ENCODE measurements at places on chromosomes 16 and 17.

- DNase-seq, result no peak
These were observed 39.3 kb downstream of the TSC2 start for GRCh38 chr16:2086812-2087747.

GRCh38 chr17:81194941-81195901 lies 27.5 kb downstream of the CEP131 start:
- DNase-seq, result no peak

- DNase-seq, result no peak
These were observed 8.8 kb upstream of the CNOT1 start for GRCh38 chr16:58638148-58639036.

DNA sequence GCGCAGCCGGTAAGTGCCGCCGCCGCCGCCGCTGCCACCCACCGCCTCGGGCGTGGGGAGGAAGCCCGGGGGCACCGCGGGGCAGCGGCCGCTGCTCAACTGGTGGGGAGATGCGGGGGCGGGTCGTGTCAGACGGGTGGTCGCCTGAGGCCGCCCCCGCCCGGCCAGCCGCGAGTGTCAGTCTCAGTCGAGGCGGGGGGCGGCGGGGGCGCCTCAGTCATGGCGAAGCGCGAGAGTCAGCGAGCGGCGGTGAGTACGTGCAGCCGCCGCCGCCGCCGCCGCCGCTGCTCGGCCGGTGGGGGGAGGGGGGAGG lies 76.2 kb downstream of the CHD9 start:
- DNase-seq, result no peak

- DNase-seq, result no peak
These were observed 235.7 kb upstream of the AXIN2 start for GRCh38 chr17:65797101-65797500.

DNA sequence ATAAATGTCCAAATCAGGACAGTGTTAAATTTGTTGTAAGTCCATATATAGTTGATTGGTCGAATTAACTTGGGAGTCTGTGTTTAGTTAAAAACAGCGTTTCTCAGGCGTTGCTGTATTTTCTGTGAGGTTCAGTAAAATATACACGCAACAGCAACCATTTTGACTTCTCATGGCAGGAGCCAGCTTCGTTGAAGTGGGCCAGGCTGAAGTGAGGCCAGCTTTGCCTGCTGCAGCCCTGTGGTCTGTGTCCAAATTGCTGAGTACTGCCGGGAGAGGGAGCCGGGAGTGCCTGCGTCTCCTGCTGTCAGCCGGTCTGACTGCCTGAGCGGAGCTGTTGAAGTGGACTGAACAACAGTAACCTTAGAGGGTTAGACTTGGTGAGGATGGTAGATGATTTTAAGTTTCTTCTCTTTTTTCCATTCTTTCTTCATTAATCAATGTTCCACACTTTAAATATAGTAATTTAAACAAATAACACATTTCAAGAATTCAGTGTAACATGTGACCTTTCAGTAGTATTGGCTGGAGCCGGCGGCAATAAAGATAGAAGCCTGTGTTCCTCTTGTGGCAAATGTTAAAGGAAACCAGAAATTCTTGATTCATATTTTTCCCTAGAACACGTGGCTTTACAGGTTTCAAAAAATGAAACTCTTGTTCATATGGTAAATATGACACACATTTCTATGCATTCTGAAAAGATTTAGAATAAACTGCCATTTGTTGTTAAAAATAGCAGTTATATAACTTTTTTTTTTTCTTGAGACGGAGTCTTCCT lies 37.0 kb upstream of the ZNF750 start:
- peak; percentile 85 for DNase-seq

GRCh38 chr16:59108374-59108773 lies 374.3 kb upstream of the GOT2 start:
- no peak for DNase-seq

DNA sequence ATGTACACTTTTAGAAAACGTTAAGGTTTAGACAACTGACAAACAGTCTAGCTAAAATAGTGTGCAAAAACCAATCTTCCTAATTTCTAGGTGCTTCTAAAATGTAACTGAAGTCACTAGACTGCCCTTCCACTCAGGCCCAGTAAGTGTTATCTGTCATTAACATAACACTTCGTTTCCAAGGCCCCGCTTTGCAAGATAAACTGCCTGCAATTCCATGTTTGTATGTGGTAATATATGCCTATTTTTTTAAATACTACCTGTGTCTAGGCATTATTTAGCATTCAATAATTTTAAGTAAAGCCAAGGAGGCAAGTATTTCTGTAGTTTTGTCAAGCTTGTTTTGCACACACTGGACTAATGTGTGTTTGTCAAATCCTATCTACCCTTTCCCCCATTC lies 3.2 kb downstream of the USP32 start:
- DNase-seq, result no peak

DNA sequence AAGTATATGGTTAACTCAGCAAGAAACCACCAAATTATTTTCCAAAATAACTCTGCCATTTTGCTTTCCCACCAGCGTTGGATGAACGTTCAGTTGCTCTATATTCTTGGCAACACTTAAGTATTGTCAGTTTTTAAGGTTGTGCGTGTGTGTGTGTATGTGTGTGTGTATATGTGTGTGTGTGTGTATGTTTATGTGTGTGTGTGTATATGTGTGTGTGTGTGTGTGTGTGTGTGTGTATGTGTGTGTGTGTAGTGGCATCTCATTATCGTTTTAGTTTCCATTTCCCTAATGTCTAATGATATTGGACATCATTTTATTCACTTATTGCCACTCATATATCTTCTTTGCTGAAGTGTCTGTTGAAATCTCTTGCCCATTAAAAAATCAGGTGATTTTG lies 11.2 kb upstream of the SMTNL2 start:
- DNase-seq, result peak; percentile 8

DNA sequence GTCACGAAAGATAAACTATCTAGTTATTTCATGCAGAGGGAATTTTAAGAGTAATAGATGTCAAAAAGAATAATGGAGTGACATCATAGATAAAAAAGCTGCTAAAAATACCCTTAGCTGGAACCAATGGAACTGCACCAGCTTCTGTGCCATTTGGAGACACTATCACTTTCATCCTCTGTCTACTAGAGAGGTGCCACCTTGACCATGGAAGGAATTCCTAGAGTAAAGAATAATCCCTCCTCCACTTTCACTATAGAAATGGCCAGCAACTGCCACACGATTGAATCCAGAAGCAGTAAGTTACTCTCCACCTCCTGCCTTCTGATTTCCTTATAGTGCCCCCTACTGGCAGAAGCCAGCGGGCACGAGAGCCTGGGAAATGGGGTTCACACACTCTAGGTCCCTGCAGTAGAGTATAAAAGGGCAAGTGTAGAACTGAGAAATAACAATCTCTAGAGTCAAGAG lies 2.8 kb upstream of the ALDH3A2 start:
- no peak for DNase-seq

DNA sequence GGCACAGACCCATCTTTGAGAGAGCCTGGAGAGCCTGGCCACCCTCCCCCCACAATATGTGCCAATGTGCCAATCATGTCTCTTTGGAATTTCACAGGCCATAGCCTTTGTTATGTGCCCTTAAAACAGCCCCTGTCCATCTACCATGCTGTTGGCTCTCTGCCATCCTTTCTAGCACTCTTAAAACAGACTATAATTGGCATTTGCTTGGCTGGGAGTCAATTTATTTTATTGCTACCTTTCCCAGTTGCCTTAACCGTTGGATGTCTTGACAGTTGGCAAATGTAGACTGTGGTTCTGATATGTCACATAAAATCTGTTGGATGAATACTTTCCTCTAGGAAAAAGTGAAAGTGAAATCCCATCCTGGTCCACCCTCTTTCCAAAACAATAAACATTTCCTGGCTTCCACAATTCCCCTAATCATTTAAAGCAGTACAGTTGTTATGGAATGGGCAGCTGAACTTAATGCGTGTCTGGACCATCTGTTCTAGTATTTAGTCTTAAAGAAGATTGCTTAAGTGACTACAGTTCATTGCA lies 394.0 kb downstream of the KCNJ2 start:
- no peak for DNase-seq

- no peak for DNase-seq
These were observed 34.1 kb upstream of the CPPED1 start for GRCh38 chr16:12837756-12838155.

DNA sequence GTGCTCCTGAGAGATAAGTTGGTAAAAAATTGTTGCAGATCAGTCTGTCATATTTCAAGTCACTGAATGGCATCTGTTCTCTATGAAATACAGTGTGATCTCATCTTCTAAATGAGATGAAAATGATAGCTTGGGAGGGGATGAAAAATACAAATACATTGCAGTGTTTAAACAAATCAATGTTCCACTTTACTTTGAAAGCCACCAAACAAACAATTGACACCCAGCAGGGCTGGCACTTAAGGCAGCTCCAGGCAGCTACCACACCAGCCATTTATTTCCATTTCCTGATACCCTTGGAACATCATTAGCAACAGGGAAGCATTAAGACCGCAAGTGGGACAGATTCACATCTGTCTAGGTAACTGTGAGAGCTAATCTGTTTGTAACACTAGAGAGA lies 827.6 kb upstream of the KIF2B start:
- DNase-seq, result no peak

GRCh38 chr16:58658796-58659211 lies 25.8 kb downstream of the SLC38A7 start:
- no peak for DNase-seq

DNA sequence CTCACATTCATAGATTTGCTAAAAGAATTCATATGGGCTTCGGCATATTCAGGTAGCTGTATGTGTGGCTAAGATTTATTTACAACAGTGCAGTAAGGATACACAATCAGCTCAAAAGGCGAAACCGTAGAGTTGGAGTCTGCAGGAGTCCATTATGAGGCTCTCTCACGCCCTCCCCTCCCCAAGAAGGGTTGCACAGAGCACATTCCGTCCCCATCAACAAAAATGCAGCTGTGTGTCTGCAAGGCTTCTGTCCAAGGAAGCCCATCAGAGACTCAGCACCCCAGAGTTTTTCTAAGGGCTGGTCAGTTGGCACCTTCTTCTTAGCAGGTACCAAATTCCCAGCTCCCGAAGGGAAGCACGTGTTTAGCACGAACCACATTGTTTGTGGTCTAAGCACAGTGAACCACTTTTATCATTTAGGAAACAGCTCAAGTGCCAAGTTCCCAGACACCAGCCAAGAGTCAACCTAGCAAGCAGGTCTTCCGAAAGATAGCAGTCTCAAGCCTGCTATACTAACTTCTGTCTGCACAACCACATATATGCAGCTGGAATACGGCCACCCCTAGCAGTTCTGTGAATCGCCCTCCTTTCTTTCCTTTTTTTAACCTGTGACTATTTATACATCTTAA lies 28.5 kb upstream of the MEAK7 start:
- no peak for DNase-seq

DNA sequence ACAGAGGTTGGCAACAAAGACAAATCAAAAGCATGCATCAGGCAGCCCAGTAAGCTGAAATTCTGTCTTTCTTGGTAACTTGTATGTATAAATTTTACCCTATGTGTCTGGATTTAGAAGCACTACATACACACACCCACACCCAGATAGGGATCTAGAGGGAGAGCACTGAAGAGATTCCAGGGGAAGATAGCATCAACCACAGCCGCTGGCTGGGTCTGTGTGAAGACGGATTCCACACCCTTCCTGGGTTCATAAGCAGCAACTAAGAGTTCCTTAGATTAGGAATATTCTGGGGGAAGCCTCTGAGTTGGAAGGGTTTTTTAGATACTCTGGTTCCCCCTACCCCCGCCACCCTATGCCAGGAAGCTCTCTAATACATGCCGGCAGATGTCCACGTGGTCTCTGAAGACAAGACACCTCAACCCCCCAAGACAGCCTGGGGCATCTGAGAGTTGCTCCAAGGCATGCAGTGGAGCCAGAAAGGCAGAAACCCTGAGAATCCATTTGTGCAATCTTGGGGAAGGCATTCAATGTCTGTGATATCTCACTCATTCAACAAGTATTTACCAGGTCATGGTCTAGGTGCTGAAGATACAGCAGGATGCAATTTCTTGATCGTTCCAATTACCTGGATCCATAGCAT lies 86.4 kb downstream of the NOG start:
- DNase-seq, result no peak

DNA sequence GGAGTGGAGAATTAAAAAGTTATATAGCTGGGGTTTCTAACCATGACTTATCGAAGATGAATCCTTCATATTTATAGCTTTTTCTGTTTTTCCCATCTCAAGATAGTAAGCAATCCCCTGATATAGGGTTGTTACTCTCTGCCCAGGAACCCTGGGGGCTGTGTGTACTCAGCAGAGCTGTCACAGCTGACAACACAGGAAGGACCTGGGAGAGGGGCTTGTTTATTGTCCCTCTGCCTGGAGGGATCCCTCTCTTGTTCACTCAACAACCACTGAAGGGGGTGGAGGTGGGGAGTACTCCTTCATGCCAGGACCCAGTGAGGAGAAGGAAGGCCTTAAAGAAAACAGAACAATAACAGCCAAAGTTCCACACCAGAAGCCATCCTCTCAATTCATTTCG lies 19.8 kb downstream of the ASIC2 start:
- DNase-seq, result no peak

DNA sequence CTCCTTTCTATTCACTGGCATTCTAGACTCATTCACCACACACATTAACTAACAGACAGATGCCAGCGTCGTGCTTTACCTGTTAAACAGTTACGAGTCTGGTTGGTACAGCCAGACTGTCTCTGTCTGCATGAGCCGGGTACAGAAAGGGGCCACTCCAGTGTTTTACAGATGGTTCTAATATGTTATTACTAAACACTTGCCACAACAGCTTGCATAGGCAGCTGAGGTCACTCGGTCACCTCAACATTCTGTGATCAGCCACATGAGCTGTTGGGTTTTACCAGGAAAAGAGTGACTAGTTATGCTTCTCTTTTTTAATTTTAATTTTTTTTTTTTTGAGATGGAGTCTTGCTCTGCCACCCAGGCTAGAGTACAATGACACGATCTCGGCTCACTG lies 25.2 kb downstream of the CD300A start:
- DNase-seq, result no peak

GRCh38 chr17:78789663-78790181 lies 7.6 kb upstream of the CYTH1 start:
- DNase-seq, result peak; percentile 78

DNA sequence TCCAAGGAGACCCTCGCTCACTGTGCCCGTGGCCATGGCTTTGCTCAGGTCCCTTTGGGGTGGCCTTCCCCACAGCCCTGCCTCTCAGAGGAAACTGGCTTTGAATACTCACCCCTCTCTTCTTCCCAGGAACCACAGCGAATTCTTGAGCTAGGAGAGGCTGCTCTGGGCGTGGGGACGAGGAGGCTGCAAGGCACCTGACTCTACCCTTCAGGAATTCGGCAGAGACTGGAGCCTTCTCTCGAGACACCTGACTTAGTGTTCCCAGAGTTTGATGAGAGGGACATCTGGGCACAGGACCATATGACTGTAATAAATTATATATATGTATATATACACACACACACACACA lies 6.2 kb downstream of the LLGL2 start:
- no peak for DNase-seq
